SK-N-SH (cell line): ENCODE measurements at places on chromosomes 12 and 14.
A peak's percentile ranks its signal among the peaks of the same experiment; 100 is the strongest.

GRCh38 chr14:96625426-96625985 lies 123.3 kb downstream of the PAPOLA start:
- DNase-seq = no peak

DNA sequence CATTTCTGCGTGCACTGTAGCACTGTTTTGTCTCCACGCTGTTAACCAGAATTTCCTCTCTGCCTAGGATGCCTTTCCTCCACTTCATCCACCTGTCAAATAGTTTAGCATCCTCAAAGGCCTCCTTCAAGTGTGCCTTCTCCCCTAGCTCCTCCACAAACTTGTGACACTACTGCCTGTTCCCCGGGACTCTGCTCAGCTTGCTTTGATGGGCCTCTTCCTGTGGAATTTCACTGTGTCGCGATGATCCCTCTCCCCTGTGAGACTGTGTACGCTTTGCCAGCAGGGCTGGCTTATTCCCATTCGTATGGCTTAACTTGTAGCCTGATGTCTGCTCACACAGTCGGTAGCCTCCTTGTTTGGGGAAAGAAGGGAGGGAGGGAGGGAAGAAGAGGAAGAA lies 426.8 kb downstream of the VRK1 start:
- DNase-seq = no peak

DNA sequence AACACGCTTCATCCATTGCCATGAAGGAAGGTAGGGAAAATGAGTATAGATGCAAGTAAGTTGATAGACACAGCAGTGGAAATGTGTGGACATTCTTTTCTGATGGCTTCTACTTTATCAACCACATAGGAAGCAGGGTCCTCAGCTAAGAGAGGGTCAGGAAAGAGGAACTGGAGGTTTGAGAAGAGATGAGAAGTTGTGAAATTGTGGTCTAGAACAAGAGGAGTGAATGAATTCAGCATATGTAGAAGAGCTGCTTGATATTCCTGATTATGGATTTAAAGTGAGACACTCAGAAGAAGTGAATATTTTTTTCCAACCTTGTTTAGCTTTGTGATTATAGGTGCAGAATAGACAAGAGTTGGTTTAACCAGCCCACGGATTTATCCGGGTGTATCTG lies 128.5 kb downstream of the SLC15A5 start:
- DNase-seq = no peak

GRCh38 chr14:68669111-68669511 lies 123.8 kb downstream of the ZFP36L1 start:
- no peak for DNase-seq

DNA sequence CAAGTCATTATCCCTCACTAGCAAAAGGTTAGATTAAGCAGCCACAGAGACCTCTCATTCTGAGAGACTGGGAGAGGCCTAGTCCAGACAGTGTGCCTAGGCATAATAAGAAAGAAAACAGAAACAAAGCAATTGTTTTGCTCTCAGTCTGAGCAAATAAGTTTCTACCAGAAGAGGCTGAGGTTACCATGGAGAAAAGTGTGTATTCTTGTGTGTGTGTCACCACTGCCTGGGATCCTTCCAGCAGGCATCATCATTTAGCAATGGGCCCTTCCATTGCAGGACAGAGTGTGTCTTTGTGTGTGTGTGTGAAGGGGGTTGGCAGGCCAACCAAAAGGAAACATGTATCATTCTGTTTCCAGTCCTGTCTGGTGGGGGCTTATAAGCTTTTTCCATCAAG lies 3.7 kb downstream of the EFS start:
- DNase-seq = no peak

- peak; percentile 41 for DNase-seq
Measured at GRCh38 chr12:8912914-8913313, 1.4 kb upstream of the PHC1 start.

- no peak for DNase-seq
Measured at GRCh38 chr12:54598970-54599369, 10.5 kb upstream of the PPP1R1A start.

GRCh38 chr12:47268501-47269454 lies 189.0 kb upstream of the AMIGO2 start:
- DNase-seq = no peak

- no peak for DNase-seq
Measured at GRCh38 chr12:68673788-68674187, 13.0 kb upstream of the NUP107 start.

DNA sequence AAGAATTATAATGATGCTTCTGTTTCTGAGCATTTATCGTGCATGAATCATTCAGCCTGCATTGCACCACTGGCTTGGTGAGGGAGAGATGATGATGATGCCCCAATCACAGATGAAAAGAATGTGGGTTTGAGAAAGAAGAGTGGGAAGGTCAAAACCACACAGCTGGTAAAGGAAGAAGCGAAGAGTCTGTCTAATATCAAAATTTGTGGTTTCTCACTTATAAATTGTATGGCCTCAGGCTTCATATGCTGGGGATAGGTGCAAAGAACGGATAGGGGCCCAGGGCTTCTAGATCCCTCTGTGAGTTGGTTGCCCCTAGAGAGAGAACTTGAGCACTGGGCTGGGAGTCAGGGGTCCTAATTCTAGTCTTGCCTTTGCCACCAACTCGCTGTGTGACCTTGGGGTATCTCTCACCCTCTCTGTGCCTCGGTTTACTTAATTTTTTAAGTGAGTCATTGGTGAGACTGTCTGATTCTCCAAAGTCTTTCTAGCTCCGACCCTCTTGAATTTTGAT lies 2.2 kb downstream of the OASL start:
- DNase-seq = no peak

DNA sequence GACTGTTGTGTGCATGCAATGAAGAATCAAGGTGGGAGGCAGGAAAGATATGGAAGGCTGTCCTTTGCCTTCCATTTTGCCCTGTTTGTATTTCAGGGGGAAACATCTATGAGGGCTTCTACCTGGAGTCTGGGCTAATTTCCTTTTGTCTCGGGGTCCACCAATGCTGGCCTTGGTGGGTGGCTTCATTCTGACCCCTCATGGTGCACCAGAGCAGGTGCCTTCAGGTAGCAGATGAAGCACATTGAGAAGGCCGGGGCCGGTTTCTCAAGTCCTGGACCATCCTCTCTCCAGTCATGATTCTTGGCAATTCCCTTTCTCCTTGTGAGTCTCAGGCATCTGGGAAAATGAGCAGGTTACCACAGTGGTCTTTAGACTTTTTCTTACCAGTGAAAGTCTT lies 47.2 kb downstream of the RPH3A start:
- no peak for DNase-seq

- DNase-seq = no peak
Measured at GRCh38 chr12:69916544-69917235, 91.7 kb downstream of the MYRFL start.

DNA sequence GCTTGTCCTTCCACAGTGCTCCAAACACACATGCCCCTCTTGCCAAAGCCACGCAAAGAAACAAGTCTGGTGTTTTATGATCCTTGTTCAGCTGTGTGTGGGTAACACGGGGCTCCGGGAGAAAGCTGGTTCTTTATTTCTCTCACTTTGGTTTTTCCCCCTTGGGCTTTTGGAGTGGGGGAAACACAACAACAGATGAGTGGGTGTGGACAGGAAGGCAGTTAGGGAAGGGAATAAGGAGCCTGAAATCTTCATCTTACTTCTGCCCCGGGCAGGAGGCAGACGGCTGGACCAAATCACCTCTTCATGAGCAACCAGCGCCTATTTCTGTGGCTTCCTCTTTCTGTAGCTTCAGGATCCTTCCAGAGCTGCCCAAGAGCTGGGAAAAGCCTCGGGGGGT lies 218.5 kb downstream of the PHETA1 start:
- no peak for DNase-seq

DNA sequence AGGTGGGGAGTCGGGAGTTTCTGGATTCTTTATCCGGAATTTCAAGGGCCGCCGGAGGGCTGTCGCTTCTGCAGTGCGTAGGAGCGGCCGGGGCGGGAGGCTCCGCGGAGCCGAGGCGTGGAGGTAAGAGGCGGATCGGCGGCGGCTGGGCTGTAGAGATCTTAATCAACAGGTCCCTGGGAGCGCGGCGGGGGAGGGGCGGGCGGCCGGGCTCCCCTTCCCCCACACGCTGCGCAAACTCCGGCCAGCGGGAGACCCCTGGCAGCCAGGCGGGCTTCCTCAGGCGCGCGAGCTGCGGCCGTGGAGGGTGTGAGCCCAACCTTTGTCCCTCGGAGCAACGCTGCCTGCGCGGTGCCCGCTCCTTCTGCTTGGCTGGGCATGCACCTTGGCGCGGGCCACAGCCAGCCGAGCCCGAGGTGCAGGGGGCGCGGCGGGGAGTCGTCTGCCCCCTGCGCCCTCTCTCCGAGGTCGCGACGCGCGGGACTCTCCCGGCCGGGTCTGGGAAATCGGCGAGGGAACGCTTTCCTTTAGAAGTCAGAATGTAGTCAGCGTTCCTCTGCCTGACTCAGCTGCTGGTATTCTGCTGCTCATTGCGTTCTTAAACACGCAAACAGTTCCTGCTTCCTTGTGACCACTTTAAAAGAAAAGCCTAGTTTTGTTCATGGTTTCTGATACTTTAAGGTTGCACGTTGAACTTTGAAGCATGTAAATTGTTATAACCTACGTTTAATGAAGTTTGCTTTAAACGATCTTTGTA lies at the start of gene PALS1:
PALS1 (plus strand) TSS at position 25 of the 757 bp plus-strand sequence. CDS start 37,736 bp downstream, outside the sequence.
- DNase-seq = peak; percentile 87

DNA sequence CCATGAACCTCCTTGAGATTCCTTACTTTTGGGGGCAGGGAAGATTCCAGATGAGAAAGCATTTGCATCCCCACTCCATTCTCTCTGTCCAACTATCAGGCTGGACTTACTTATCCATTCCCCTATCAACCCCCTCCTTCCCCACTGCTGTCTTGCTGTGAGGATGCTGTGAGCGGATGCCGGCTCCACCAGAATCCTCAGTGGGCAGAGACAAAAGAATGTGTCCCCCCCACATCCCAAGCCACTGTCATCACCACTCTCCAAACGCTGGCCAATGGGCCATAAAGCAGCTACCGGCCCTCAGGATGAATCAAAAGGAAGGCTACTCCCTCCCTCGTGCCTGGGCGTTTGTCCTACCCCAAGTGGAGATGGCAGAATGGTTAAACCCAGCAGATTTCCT lies 173.0 kb upstream of the NTF3 start:
- no peak for DNase-seq

DNA sequence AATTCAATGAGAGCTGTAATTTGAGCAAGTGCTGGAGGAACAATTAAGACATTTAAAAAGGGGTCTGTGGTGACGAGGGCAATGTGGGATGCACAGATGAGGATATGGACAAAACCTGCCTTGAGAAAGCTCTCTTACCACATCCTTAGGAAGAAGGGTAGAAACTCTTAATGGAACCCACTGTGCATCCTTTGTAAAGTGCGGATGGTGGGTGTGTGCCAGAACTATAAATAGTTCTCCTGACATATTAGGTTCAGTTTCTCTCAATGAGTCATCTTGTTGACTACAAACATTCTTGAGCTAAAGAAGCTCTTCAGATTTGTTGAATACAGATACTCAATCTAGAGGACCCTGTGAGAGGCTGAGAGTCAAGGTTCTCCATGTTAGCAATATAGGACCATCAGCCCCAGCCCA lies 106.1 kb upstream of the ANO4 start:
- DNase-seq = no peak

- peak; percentile 10 for DNase-seq
Measured at GRCh38 chr14:74326369-74327152, 21.7 kb upstream of the VRTN start.

DNA sequence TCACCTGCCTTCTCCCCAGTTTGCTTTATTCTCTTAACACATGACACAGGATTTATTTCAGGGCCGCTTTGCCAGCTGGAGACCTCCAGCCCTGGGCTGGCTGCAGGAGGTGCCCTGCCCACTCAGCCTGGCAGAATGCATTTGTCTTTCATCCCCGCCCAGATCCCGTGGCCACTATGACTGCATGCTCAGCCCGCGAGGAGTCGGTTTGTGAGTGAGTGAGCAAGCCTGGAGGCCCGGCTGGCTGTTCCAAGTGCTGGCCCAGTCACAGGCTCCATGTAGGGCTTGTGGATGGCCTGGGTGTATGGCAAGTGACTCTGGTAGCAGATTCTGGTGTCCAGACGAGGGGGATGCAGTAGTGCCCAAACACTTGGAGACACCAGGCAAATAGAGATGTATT lies 2.1 kb downstream of the TDP1 start:
- no peak for DNase-seq

GRCh38 chr14:67665868-67666267 lies 8.6 kb downstream of the VTI1B start:
- DNase-seq = no peak

- no peak for DNase-seq
Measured at GRCh38 chr12:102227954-102228353, 30.3 kb upstream of the PMCH start.

GRCh38 chr12:47362126-47362705 lies 282.5 kb upstream of the AMIGO2 start:
- no peak for DNase-seq

- DNase-seq = no peak
Measured at GRCh38 chr12:92471551-92471950, 231.2 kb upstream of the PLEKHG7 start.

GRCh38 chr12:120218680-120219606 lies 18.0 kb upstream of the RPLP0 start:
- DNase-seq = no peak
